ENCODE measurements at places on chromosomes 2 and 18.

DNA sequence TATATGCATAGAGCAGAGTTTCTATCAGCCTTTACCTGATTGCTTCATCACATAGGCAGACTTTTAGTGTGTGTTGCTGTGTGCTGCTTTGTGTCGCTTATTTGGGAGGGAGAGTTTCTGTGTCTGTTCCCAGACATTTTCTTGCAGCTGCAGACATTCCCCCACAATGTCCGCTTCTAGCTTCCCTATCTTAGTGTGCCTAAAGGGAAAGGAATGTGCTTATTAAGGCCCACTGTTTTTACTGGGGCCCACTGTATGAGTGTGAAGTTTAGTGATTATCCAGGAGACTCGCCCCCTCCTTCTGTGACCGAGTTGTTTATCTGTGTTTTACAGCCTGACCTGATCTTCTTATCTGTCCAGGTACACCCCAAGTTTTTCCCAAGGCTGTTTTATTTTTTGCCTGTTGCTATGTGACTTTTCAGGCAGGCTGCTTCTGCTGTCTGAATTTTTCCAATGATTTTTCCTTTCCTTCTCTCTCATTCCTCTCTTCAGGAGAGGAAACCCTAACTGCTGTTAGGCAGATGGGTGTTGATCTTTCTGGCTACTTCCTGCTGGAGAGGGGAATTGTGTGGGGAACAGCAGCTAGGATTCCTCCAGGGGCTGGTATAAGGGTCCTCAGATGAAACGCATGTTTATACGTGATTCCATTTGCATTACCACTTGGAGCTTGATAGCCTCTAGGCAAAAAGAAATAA is 47.6 kb downstream of the STK17B start:
- DNase-seq: no peak

GRCh38 chr18:10453806-10454680 is at the start of gene APCDD1:
Gene APCDD1, plus strand, starts transcription at chr18:10454635. Its CDS starts 347 bp downstream, at chr18:10454982.
- DNase-seq: no peak

DNA sequence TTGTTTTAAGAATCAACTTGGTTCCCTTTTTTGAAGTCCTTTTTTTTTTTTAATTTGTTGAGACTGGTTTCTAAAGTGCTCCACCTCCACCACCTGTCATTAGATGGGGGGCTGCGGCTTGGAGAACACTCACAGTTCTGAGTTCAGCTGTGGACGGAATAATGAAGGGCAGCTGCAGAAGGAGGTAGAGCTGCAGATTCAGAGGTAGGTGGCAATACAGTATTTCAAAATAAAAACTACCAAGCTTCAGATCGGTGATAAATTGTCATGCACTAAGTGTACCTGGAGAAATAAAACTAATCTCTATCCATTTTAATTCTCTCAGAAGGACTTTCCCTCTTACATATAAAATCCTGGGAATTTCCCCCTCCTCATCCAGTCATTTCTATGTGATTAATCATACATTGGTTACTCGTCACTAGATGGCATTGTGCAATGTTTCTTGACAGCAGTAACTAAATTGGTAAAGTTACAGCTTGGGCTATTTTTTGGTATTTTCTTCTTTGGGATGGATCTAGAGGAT is 81.1 kb upstream of the SLC39A10 start:
- peak; percentile 42 for DNase-seq

DNA sequence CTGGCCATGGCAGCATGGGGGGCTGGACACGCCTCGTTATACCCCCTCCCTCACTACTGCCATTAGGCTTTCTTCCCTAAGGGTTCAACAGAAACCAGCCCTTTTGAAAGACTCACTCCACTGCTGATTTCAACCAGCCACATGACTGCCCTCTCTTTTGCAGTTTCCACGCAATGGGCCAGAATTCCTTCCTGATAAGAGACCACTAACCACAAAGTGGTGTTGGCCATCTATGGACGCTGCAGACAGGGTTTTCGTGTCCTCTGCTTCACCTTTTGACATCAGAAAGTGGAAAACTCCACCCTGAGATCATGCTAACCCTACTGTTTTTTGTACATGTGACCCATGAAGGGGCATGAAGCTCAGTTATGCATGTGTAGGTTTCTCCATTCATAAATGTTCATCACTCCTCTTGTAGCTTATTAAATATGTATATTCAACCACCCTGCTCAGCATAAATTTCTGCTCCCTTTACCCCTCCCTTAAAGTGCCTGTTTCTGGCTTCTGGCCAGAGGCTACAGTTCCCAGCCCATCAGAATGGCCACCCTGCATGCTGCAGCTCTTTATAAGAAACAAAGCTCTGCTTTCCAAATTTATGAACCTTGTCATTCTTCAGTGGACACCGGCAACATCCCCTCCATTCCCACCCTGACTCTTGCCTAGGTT is 106.6 kb upstream of the MSH6 start:
- no peak for DNase-seq

DNA sequence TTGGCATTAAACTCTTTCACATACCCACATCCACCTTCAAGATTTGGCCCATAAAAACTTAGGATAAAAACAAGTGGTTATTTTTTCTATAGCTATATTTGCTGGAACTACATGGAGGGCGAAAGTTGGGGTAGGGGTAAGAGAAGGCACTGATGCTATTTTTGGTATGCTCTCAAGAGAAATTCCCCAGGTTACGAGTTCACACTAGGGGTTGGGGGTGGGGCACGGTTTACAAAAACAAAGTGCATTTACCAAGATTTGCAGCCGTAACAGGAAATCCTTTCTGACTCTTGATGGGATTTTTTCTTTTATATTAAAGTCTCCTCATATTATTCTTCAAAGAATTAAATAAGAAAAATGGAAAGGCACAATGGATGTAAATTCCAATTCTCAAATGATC is 6.8 kb downstream of the SERPINE2 start:
- no peak for DNase-seq

DNA sequence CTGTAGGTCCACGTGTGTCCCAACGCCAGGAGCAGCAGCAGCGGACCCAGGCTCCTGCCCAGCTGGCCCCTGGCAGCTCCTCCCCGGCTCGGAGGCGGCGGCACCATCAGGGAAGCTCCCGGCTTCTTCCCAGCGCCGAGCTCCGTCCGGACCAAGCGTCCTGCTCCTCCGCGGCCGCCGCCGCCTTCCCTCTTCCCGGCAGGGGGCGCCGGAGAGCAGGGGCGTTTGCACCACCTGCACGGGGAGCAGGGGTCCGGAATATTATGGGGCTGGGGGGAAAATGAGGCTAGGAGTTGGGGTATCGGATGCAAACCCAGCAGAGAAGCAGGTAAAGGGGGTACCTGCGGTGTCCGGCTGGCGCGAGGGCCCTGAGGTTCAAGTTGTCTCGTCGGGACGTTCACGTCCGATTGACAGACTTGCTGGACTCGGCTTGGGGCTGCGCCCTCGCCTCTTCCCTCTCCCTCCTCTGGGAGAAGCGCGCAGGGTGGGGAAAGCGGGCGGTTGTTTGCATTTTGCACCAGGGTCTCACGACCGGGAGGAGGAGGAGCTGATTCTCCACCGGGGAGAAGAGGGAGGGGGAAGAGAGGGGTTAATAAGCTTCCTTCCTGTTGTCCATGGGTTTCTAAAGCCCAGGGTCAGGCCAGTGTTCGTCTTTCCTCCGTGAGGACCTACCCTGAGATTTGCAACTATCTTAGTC is at the start of gene CCBE1:
Gene CCBE1 (minus strand): TSS at position 188 of the 697 bp plus-strand sequence.
- DNase-seq: peak; percentile 81

DNA sequence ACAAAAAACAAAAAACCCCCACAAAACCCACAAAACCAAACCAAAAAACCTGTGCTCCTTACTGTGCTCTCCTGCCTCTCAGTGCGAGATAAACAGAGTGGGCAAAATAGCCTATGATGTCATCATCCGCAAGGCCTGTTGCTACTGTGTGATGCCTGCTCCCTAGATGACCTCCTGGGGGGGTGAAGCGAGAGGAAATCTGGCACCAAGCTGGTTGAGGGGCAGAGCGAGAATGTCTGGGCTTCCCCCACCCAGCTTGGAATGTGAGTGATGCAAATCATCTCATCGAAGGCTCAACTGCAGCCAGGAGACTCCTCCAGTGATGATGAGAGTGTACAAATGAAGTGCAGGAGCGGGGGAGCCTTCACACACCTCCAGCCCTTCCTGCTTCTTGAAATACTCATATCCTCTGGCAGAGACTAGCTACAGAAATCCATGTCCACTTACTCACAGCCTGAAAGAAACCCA is 57.7 kb upstream of the MAP4K3 start:
- DNase-seq: peak; percentile 30

GRCh38 chr2:187971893-187972292 is 319.8 kb upstream of the GULP1 start:
- no peak for DNase-seq

DNA sequence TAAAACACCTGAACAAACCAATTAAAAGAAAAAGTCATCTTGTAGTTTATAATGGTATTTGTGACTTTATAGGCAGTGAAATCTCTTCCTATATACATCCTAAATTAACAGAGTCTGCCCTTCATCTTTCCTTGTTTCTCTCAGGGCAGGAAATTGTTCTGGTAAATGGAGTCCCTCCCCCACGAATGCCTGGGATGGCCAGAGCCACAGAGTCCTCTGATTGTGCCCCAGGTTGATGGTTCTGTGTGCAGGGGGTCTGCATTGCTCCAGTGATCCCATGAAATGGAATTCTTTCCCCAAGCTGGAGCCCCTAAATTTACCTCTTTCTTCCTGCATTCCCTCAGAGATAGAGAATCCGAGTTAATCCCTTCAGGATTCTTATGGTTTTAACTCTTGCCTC is 155.5 kb downstream of the MTX2 start:
- no peak for DNase-seq

DNA sequence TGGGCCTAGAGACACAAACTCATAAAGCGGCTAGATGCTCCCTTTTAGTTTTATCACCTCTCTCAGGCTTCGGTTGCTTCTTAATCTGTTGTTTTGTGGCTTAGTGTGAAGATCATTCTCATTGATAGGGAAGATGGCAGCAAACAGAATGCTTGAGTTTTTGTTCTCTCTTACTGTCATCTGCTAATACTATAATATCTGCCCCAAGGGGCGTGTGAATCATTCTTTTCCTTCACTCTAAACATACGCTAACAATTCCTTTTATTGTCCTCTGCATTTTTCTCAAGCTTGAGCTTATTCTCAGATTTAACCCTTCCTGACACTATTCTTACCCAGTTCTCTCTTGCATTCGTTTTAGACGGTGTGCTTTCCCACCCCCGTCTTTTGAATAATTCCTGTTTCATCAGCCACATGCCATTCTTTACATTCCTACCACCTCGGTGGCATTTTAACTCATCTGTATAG is 323.9 kb upstream of the NRP2 start:
- DNase-seq: no peak
